ENCODE measurements at places on chromosomes 3 and 15.

DNA sequence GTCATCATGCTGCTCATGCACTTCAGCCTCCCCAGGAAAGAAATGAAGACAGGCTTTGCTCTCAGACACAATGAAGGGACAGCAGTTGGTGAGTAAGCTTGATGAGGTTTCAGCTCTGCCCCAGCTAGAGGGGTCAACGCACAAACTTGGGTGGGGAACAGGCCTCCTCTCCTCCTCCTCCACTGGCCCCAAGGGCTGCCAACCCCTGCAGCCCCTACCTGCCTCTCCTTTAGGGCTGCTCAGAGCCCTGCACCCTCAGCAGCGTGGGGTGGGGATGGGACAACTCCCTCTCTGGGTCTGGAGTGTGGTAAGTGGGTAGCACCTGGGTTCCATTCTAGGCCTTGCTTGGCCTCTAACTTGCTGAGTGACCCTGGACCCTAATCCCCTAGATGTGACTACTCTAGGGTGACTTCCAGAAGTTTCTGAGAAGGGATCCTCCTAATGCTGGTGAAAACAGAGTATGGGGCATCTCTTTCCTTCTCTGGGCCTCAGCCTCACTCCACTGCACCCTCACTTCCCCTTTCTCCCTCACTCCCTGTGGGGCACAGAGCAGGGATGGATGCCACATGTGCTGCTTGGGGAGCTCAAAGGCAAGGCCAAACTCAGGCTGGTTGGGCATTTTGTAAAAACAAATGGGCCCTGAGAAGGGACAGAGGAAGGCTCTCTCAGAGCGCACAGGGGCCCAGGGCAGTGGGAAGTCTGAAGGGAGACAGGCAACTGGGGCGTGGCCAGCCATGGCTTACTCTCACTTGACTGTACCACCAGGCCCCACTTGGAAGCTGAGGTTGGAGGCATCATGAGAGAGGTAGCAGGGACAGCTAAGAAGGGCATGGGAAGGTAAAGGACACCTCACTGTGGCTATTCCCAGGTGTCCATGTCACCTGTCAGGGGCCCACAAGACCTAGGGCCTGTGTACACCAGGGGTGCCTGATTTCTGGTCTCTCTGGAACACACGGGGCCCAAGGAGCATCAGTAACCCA is 64.0 kb downstream of the SYNM start:
- DNase-seq: no peak

GRCh38 chr3:83946554-83946953 is 1012.2 kb upstream of the CADM2 start:
- DNase-seq: no peak

DNA sequence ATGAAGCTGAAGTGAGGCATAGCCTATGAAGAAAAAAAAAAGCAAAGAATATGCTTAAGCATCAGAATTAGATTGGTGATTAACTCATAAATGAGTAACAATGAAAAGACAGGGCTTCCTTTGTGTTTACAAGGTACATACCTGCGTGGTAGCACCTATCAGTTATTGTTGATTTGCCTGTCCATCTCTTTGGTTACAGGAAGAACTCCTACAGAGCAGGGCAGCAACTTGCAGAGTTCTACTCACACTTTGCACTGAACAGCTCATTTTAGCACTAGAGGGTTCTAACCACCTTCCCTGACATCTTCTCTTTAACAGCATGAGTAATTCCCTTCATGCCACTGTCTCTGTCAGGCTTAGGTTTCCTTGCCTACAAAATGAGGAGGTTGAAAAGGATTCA is 166.0 kb downstream of the DPH6 start:
- DNase-seq: no peak

- DNase-seq: no peak
Measured at GRCh38 chr15:52788099-52788986, 1.8 kb downstream of the ONECUT1 start.

DNA sequence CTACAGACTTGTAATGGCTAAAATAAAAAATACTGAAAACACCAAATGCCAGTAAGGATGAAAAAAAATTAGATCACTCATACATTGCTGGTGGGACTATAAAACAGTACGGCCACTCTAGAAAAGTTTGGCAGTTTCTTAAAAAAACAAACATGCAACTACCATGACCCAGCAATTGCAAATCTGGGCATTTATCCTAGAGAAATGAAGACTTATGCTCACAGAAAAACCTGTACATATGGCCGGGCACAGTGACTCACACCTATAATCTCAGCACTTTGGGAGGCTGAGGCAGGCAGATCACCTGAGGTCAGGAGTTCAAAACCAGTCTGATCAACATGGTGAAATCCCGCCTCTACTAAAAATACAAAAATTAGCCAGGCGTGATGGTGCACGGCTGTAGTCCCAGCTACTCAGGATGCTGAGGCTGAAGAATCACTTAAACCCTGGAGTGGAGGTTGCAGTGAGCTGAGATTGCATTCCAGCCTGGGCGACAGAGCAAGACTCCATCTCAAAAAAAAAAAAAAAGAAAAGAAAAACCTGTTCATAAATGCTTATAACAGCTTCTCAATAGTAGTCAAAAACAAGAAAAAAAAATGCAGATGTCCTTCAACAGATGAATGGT is 5.6 kb downstream of the TP53BP1 start:
- DNase-seq: no peak

GRCh38 chr3:38916706-38917105 is 100.7 kb upstream of the SCN10A start:
- DNase-seq: no peak

GRCh38 chr15:76062286-76062685 is 2.5 kb downstream of the TMEM266 start:
- DNase-seq: no peak

- DNase-seq: no peak
Measured at GRCh38 chr3:60160822-60161748, 1090.2 kb downstream of the FHIT start.

GRCh38 chr3:15933439-15934139 is 135.8 kb upstream of the ANKRD28 start:
- DNase-seq: no peak

DNA sequence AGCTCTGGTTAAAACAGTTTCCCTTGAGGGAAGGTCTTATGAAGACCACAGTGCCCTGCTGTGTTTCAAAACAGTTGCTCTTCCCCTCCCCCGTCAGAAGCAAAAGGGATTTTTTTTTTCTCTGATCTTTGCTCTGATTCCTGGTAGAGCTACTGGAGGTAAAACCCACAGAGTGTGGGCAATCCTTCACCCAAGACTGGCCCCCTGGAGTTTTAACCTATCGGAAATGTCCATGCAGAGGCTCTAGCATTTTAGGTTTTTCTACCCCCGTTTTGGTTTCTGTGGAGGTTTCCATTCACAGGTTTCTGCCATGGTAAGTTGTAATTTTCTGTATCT is 27.7 kb downstream of the GRM2 start:
- no peak for DNase-seq

DNA sequence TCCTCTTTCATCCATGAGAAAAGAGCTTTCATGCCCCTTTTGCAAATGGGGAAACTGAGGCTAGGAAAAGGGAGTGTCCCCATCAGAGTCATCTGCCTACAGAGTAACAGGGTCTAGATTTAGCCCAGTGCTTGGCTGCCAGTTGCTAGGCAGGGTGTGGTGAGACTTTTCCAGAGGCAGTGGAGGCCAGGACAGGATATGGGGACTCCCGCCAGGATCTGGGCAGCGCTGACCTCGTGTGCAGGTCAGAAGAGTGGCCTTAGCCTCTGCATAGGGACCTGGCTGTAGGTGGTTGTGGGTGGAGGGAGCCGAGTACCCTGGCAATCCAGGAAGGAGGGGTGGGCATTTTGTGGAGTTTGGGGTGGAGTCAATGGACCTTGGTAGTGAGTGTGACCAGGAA is 4.2 kb downstream of the PLXNA1 start:
- DNase-seq: no peak

DNA sequence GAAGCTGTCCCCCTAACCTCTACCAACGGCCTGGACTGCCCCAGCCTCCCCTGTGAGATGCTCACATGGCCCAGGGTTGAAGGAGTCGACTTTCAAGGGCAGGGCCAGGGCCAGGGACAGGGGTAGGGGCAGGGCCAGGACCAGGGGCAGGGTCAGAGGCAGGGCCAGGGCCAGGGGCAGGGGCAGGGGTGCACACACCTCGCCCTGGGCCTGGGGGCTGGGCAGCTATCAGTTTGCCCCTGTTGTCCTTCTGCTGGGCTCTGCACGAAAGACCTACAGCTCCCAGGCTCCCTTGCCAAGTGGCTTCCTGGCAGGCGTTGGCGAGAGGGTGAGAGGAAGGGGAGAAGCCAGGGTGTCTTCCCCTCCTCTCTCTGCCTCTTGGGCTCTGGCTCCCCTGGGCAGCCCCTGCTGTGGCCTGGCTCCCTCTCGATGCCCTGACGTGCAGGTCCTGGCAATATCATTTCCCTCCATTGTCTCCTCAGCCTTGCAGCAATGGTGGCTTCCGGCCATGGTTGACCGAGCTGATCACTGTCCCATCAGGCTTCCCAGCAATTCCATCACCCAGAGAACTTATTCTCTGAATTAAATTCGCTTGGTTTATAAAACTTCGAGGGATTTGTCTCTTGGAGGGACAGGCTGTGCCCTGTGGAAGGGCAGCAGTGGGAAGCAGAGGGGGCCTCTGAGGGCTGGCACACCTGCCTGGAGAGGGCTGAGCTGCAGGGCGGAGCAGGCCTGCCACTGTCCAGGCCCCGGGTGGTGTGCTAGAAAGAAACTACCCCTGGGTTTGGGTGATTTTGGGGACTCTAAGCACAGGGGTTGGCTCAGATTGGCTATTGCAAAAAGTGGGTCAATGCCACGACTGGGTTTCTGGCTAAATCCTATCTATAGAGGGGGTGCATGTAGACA is 13.9 kb downstream of the PRR23E start:
- no peak for DNase-seq

DNA sequence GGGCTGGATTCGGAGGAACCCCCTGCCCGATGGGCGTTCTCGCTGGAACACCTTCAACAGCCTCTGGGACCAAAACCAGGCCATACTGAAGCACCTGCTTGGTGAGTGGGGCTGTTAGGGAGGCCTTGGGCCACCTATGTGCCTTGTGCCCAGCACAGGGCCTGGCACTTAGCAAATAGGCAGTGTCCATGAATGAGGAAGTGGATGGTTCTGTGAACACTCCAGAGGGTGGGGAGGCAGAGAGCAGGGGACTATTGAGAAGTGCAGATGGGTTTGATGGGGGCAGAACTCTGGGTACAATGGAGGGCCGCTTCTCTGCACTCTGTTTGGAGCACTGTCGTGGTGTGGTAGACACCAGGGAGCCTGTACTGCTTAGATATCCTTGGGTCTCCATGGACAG is 1.5 kb downstream of the ECE2 start:
- DNase-seq: no peak

Measured in DMS153 (cell line).